ENCODE measurements at places on chromosomes 5 and 9. TPM values are rescaled to one million over a fixed set of nuclear protein-coding genes. Genes with fewer than 3 reads are reported as not detected.

Gene BAAT
- total RNA-seq, result not detected

Gene TTC16
- total RNA-seq, result not detected

DNA sequence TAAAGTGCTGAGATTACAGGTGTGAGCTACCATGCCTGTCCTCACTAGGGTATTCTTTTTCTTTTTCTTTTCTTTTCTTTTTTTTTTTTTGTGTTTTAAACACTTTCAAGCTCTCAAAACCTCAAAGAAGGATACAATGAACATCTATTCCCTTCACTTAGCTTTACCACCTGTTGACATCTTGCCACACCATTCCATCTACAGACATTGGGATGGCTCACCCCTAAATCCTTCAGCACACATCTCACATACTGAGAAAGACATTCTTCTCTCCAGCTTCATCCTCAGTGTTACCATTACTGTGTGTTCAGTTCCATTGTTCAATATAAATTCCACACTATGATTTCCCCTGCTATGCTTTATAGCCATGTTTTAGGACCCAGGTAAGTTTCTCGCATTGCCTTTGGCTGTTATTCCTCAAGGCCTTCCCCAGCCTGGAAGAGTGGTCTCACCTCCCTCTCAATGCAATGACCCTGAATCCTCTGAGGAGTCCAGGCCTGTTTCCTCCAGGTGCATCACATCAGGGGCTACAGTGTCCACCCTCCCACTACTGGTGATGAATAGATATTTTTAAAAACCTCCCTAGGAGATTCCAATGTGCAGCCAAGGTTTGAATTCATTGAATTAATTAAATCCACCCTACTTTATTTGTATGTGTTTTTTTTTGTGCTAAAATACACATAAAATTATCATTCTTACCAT lies 16.7 kb downstream of the IQGAP2 start:
- no peaks in the 10 kb centered on the region for H3K36me3 ChIP-seq
- no peaks in the 10 kb centered on the region for H3K27me3 ChIP-seq
- no peak for DNase-seq
- H3K4me1 ChIP-seq, result no peaks in the 10 kb centered on the region
- no peak overlapping the region for H3K27ac ChIP-seq

- no peak overlapping the region for H3K27ac ChIP-seq
- no peak overlapping the region for H3K4me3 ChIP-seq
- DNase-seq, result no peak
- no peaks in the 10 kb centered on the region for H3K36me3 ChIP-seq
- no peaks in the 10 kb centered on the region for H3K27me3 ChIP-seq
- H3K4me1 ChIP-seq, result no peaks in the 10 kb centered on the region
These were observed 15.4 kb downstream of the SH3TC2 start for GRCh38 chr5:149047462-149047861.

DNA sequence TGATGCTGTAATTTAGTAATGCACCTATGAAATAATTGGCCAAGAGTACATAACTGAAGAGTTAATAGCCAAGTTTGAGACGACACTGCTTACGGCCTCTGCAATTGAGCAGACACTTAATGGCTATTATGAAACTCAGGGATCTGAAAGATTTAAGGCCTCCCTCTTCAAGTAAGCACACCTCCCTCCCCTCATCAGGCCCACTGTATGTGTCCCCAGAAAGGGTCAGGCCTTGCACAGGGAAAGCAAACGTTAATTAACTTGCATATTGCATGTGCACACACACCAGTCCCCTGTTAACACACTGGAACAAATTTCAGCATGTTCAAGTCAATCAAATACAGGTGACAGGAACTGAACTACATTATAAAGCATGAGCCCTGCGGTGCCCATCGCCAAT lies 163.6 kb downstream of the SPOCK1 start:
- no peak overlapping the region for H3K4me3 ChIP-seq
- no peak for DNase-seq
- H3K36me3 ChIP-seq, result no peaks in the 10 kb centered on the region
- H3K27me3 ChIP-seq, result no peaks in the 10 kb centered on the region
- H3K27ac ChIP-seq, result no peak overlapping the region
- H3K4me1 ChIP-seq, result no peaks in the 10 kb centered on the region

- H3K4me1 ChIP-seq, result no peaks in the 10 kb centered on the region
- no peak overlapping the region for H3K4me3 ChIP-seq
- no peak for DNase-seq
- no peak overlapping the region for H3K27ac ChIP-seq
- no peaks in the 10 kb centered on the region for H3K36me3 ChIP-seq
These were observed 8.4 kb downstream of the SEMA5A start for GRCh38 chr5:9537223-9538141.

Gene TRIO
- total RNA-seq, result 171 TPM

- H3K36me3 ChIP-seq, result no peaks in the 10 kb centered on the region
- H3K27ac ChIP-seq, result no peak overlapping the region
These were observed 3.6 kb upstream of the SLC25A48 start for GRCh38 chr5:135830876-135831275.

DNA sequence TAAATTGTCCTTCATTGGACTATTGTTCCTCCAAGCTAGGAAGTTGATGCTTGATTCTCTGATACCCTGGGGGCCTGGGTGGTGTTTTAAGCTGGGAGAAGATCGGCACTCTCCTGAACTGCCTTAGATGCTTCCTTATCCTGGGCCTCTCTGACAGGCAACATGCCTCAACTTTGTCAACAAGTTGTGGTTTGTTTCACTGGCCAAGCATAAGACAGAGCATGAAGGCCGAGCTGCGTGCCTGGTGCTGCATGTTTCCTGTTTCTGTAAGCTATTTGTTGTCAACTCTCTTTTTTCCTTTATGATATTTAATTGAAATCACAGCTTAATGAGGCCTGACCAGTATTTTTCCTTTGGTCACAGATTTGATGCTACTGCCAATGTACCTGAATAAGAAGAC lies 187.6 kb upstream of the TNC start:
- no peak overlapping the region for H3K4me3 ChIP-seq
- no peak overlapping the region for H3K27ac ChIP-seq
- no peaks in the 10 kb centered on the region for H3K4me1 ChIP-seq
- DNase-seq, result no peak
- no peaks in the 10 kb centered on the region for H3K36me3 ChIP-seq
- no peaks in the 10 kb centered on the region for H3K27me3 ChIP-seq

DNA sequence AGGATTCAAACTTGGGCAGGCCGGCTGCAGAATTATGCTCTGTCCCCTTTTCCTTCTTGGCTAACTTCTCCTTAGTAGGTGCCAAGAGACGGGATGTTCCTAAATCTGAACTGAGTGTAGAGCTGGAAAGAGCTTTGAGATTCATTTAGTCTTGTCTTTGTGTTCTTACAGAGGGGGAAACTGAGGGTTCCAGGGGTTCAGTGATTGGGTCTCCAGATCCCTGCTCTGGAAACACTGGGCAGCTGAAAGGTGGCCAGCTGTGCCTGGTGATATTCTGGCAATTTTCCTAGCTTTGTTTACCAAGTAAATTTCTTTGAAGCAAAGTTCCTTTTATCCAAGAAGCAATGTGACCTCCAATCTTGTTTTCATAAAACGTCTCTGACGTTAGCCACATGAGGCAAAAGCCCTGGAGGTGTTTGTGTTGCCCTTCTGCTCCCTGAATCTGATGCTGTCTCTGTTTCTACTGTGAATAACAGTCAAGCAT lies 288.7 kb downstream of the ZSWIM6 start:
- H3K36me3 ChIP-seq, result no peaks in the 10 kb centered on the region
- peaks cover 9% of the 10 kb centered on the region for H3K4me1 ChIP-seq
- DNase-seq, result no peak

Gene LOX
- total RNA-seq, result 15.7 TPM

Gene ZNF454
- total RNA-seq, result 2.1 TPM

Gene OBP2B
- total RNA-seq, result not detected

DNA sequence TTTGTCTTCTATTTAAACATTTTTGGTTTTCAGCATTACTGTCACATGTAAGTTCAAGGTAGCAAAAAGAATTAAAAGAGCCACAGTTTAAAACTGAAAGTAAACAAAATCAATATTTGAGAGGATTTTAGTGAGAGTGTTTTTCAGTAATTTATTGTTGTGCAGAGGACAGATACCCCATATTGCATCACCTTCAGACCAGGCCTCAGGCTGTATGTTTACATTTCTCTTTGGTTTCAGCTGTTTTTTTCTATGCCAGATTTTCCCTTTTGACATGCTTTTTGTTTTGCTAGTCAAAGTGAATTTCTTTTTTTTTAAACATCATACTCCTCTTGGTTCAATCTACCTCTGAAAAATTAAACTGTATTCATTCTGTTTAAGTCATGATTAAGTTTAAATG lies 47.2 kb downstream of the MAST4 start:
- H3K27me3 ChIP-seq, result no peaks in the 10 kb centered on the region
- H3K4me3 ChIP-seq, result no peak overlapping the region
- DNase-seq, result no peak
- H3K36me3 ChIP-seq, result no peaks in the 10 kb centered on the region
- no peak overlapping the region for H3K27ac ChIP-seq

DNA sequence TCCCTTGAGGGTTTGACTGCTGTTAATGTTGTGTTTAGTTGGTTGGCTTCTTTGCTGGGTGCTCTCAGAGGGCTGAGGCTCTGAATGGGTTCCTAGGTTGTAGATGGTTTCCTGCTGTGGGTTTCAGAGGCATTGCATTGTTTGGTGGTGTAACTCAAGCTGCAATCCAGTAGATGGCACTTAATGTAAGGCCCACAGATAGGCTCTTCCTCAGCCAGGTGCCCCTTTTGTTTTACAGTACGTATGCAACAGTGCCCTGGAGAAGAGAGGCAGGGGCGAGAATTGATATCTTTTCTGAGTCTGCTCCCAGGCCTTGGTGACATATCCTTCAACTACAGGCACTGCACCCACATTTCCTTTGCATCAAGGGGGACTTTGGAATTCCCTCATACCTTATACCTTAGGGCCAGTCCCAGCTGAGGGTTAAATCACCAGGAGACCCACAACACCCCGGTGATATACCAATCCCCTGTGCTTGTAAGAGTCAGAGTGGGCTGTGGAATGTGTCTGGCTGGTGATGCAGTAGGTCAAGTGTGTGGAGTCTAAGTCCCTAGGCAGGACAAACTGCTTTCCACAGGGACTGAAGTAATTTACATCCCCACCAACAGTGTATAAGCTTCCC lies 7.0 kb upstream of the UGT3A2 start:
- H3K4me1 ChIP-seq, result no peaks in the 10 kb centered on the region
- no peak overlapping the region for H3K4me3 ChIP-seq
- no peaks in the 10 kb centered on the region for H3K27me3 ChIP-seq
- DNase-seq, result no peak
- no peaks in the 10 kb centered on the region for H3K36me3 ChIP-seq

GRCh38 chr5:32522429-32523143 lies 62.8 kb upstream of the SUB1 start:
- no peak overlapping the region for H3K4me3 ChIP-seq
- no peaks in the 10 kb centered on the region for H3K27me3 ChIP-seq
- H3K4me1 ChIP-seq, result no peaks in the 10 kb centered on the region
- DNase-seq, result no peak
- no peaks in the 10 kb centered on the region for H3K36me3 ChIP-seq

DNA sequence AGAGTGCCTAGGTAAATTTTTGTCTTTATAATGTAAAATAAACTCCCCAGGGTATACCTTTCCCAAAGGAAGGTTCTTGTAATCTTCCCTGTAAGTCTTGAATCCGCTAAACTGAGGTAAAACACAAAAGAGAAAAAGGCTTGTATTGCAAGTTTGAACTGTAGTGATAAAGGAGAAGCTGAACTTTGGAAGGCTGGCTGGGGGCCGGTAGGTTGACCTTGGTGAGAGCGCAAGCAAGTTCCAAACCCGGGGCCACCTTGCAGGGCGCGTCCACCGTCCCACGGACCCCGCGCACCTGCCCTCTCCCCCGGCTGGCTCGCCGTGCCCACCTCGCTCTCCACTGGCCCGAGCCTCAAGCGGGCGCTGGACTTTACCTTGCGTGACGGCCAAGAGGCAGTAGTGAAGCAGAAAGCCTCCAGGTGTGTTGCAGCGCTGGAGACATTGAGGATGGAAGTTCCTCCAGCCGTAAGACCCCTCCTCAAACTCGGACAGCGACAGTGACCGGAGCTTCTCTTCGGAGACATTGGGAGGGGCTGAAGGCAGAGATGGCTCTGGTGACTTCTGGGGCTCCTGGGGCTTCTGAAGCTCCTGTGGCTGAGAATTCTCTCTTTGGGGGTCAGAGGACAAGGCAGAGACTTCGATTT lies 428 bp downstream of the SLCO4C1 start:
- peak overlapping the region; percentile 48 for H3K4me3 ChIP-seq
- H3K36me3 ChIP-seq, result no peaks in the 10 kb centered on the region
- no peaks in the 10 kb centered on the region for H3K27me3 ChIP-seq

Gene PPP1R2B
- not detected for total RNA-seq

DNA sequence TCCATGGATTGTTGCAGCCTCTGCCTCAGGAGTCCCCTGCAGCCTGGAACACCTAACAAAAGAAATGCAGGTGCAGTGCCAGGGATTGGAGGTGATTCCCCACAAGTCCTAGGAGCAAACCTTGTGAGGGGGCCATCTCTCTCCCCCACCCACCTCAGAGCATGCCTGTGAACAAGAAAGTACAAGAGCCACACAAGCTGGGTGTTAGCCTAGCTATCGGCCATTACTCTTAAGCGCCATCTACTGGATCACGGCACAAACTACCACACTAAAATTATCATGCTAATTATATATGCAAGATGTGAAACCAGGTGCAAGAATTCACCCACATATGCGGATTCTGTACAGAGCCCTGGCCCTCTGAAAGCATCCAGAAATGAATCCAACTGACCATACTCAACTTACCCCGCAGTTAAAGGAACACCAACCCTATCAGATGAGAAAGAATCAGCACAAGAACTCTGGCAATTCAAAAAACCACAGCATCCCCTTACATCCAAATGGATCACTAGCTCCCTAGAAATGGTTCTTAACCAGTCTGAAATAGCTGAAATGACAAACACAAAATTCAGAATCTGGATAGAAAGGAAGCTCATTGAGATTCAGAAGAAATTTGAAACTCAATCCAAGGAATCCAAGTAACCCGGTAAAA lies 16.5 kb upstream of the PRSS3 start:
- no peaks in the 10 kb centered on the region for H3K4me1 ChIP-seq
- no peak overlapping the region for H3K4me3 ChIP-seq
- H3K27ac ChIP-seq, result no peak overlapping the region
- DNase-seq, result peak; percentile 69

- H3K27me3 ChIP-seq, result no peaks in the 10 kb centered on the region
- no peak for DNase-seq
- no peaks in the 10 kb centered on the region for H3K4me1 ChIP-seq
- no peak overlapping the region for H3K27ac ChIP-seq
- H3K4me3 ChIP-seq, result no peak overlapping the region
- no peaks in the 10 kb centered on the region for H3K36me3 ChIP-seq
These were observed 119.7 kb upstream of the CCDC152 start for GRCh38 chr5:42636946-42637345.

Data from Peyer's patch (tissue), 4 donors.